ENCODE measurements at places on chromosomes 11 and 22.

- no peak for DNase-seq
These were observed 129.2 kb upstream of the ANO3 start for GRCh38 chr11:26202754-26203153.

GRCh38 chr11:65410936-65411680, 11.5 kb upstream of the NEAT1 start:
- no peak for DNase-seq

GRCh38 chr11:9664276-9665171, 647 bp downstream of the SWAP70 start:
- no peak for DNase-seq

DNA sequence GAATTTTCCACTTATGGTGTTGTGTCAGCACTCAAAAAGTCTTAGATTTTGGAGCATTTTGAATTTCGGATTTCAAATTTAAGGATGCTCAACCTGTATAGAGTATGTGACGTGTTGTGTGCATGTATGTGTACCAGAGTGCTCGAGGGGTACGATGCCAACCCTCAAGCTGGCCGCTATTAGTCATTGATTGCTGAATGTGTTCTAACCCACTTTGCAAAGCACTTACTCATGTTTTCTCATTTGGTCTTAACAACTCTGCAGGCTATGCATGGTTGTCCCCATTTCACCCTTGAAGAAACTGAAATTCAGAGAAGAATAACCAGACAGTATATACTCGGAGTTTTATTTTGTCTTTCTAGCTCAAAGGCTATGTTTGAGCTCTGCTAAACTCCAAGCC, 196.4 kb upstream of the TENM4 start:
- no peak for DNase-seq

DNA sequence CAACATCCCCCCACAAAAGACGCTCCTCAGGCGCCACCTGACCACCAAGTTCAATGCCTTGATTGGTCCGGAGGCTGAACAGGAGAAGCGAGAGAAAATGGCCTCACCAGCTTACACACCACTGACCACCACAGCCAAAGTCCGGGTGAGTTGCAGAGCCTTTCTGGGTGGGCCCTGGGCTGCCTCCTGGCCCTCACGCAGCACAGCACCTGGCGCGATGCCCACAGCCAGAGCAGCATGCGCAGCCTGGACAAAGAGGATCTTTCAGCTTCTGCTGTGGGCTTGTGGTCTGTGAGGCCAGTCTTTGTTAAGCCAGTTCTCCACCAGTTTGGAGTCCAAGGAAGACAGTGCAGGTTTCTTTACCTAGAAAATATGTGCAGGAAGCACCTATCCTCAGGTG, 21.6 kb downstream of the CYB5R2 start:
- DNase-seq = no peak

DNA sequence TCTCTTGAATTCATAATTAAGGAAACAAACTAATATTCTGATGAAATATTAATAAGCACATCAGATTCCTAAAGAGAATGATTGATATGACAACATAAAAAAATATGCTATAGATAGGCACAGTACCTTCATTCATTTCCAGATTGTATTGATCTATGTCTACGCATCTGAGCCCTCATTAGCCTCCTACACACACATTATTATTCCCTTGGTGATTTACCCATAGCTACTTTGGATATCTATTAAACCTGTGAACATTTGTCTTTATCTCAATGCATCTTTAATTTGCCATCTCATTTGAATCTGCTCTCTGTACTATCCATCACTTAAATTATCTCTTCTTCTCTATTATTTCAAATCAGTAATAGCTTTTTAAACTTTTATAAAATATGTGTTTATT, 18.4 kb downstream of the SESN3 start:
- DNase-seq = no peak

- no peak for DNase-seq
These were observed 18.6 kb upstream of the PARVB start for GRCh38 chr22:44005524-44005923.

All from CD4-positive, alpha-beta T cell treated with Interleukin-12 subunit alpha and Interleukin-12 subunit beta, for 1 hour (primary cell).